Right renal cortex interstitium (tissue), 3 donors: ENCODE measurements at places on chromosomes 3 and 15. TPM values are rescaled to one million over a fixed set of nuclear protein-coding genes. Genes with fewer than 3 reads are reported as not detected.

CFAP92 gene
- 1.1 TPM for polyA plus RNA-seq

OIP5 gene
- 10.3 TPM for polyA plus RNA-seq

TOPAZ1 gene
- polyA plus RNA-seq: not detected

REC114 gene
- polyA plus RNA-seq: not detected

ZPLD1 gene
- 0.79 TPM for polyA plus RNA-seq

SYNPR gene
- 0.07 TPM for polyA plus RNA-seq

NPAP1 gene
- 0.17 TPM for polyA plus RNA-seq

SLC7A14 gene
- polyA plus RNA-seq: 2.3 TPM

CCDC14 gene
- 148 TPM for polyA plus RNA-seq

SGO1 gene
- 9.6 TPM for polyA plus RNA-seq

TM4SF1 gene
- polyA plus RNA-seq: 70.3 TPM

EXD1 gene
- polyA plus RNA-seq: not detected

ERC2 gene
- 3.7 TPM for polyA plus RNA-seq

TMEM40 gene
- polyA plus RNA-seq: 1.1 TPM

FBXW12 gene
- 0.33 TPM for polyA plus RNA-seq

CLDN16 gene
- polyA plus RNA-seq: 51.8 TPM

RETNLB gene
- not detected for polyA plus RNA-seq

THAP10 gene
- 10.4 TPM for polyA plus RNA-seq

LMAN1L gene
- polyA plus RNA-seq: not detected
